Ascending aorta (tissue), 2 donors: ENCODE measurements at places on chromosomes 16 and 17.
A peak's percentile ranks its signal among the peaks of the same experiment; 100 is the strongest.

DNA sequence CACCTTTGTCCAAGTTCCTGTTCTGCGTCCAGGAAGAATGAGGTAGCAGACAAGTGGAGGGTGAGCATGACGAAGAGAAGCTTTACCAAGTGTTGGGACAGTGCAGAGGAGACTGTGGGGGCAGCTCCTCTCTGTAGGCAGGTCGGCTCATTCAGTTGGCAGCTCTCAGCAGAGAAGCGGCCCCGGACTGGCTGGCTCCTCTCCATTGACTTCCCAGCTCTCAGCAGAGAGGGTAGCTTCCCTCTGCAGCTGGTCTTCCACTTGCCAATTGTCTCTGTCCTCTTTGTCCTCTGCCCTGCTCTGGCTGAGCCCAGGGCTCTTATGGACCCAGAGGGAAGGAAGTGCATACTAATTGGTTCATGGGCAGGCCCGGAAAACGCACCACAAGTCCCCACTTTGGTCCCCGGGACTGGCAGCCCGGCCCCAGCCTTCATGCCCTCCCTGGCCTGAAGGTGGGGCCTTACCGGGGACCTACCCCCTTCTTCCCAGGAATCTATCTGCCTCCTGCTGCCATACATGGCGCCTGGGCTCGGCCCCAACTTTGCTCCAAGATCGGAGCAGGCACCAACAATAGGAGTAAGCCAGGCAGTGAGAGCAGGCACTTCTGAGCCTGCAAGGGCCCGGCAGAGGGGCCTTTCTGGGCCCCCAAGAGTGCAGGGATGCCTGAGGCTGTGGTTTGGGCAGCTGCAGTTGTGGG lies 10.1 kb downstream of the KCTD5 start:
- no peaks in the 10 kb centered on the region for H3K4me1 ChIP-seq
- DNase-seq: no peak
- no peak overlapping the region for H3K4me3 ChIP-seq
- H3K27ac ChIP-seq: no peak overlapping the region
- no peaks in the 10 kb centered on the region for H3K27me3 ChIP-seq
- H3K36me3 ChIP-seq: peaks cover 12% of the 10 kb centered on the region

DNA sequence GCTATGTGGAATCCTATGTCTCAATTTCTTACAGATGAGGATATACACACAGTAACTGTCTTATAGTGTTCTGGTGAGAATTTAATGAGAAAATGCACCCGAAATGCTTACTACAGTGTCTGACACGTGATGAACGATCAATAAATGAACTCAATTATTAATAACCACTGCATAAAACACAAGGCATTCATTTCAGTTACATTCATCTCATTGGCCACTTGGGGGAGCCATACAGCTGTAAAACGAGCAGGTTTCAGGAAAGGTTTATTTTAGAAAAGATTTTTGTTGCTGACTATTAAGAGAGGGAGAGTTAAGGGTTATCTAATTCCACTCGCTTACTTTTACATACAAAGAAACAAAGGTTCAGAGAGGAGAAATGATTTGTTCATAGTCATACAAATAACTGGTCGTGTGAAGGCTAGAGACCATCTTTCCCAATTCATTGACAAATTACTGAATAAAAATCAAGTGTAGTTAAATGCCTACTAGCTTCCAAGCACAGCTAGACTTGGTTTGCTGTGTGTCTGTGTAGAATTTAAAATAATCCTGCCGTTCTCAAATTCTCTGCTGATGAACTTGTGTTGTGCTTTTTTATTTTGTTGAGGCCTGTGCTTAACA lies 160.1 kb downstream of the MAP2K4 start:
- H3K27me3 ChIP-seq: no peaks in the 10 kb centered on the region
- no peaks in the 10 kb centered on the region for H3K36me3 ChIP-seq
- peak overlapping the region; percentile 28 for H3K4me3 ChIP-seq
- peaks cover 5% of the 10 kb centered on the region for H3K4me1 ChIP-seq

GRCh38 chr16:80731915-80732314 lies 72.5 kb downstream of the CDYL2 start:
- no peak overlapping the region for H3K27ac ChIP-seq
- no peak overlapping the region for H3K4me3 ChIP-seq
- no peaks in the 10 kb centered on the region for H3K36me3 ChIP-seq
- DNase-seq: no peak

- no peaks in the 10 kb centered on the region for H3K4me1 ChIP-seq
- no peak overlapping the region for H3K4me3 ChIP-seq
- H3K36me3 ChIP-seq: no peaks in the 10 kb centered on the region
- H3K27me3 ChIP-seq: no peaks in the 10 kb centered on the region
- no peak for DNase-seq
- H3K27ac ChIP-seq: no peak overlapping the region
Measured at GRCh38 chr16:35194681-35195080, 1735.3 kb downstream of the TP53TG3F start.

DNA sequence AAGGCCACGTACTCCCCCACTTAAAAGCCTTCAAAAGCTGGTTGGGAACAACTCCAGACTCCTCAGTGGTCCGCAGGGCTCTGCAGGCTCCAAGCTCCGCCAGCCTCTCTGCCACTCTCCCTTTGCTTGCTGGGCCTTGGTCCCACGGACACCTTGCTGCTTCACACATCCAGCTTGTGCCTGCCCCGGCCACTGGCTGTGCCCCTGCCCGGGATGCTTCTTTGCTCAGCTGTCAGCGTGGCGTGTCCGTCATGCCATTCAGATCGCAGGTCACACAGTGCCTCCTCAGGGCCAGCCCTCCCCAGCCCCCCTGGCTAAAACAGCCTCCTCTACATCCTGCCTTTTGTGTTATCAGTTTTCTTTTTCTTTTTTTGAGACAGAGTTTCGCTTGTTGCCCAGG lies 11.8 kb downstream of the ASPHD1 start:
- H3K4me1 ChIP-seq: no peaks in the 10 kb centered on the region
- DNase-seq: no peak
- no peaks in the 10 kb centered on the region for H3K36me3 ChIP-seq
- H3K27ac ChIP-seq: no peak overlapping the region
- no peaks in the 10 kb centered on the region for H3K27me3 ChIP-seq

DNA sequence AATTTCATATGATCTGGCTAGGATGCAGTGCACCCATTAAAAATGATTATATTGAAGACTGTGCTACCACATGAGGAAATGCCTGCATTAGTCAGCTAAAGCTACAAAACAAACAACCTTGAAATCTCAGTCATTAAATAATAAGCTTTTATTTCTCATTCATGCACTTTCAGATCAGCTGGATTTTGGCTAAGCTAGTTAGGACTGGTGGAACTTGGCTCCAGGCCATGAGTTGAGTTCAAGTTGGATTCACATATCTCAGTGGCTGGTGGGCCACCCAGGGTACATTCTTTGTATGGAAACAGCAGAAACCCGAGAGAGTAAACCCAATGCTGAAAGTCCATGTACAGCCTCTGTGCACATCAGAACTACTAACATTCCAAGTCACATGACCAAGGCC lies 6.4 kb upstream of the SLFN12L start:
- no peak overlapping the region for H3K4me3 ChIP-seq
- no peaks in the 10 kb centered on the region for H3K27me3 ChIP-seq
- H3K27ac ChIP-seq: no peak overlapping the region
- H3K36me3 ChIP-seq: no peaks in the 10 kb centered on the region
- no peak for DNase-seq

DNA sequence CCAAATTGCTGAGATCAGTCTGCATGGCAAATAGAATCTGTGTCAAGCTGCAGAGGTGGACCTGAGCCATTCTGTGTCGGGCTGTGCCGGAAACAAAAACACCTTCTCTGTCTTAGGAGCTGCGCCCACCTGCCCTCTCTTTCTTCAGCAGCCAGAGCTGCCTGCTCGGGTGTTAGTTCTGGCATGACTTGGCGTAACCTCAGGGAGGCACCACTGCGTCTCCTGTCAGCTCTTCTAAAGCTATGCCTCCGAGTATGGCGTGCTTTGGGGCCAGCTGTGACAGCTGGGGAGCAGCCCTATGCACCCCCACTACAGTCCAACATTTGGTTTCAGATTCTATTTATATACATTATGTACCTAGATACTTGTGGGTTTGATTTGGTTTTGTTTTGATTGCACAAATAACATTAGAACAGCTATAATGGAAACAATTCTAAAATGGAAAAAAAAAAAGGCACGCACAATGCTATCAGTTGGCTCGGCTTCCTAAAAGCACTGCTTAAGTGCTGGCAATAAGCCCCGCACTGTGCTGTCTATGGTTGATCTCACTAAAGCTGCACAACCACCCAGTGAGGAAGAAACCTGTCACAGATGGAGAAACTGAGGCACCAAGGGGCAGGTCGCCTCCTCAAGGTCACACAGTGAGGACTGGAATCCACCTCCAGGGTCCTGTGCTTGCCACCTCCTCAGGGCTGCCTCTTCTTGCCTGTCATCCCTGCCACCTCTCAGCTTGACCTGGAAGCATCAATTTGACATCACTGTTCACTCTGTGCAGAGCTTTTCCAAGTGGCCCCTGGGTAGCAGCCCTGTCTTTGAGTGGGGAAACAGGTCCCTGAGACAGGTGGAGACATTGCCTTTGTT lies 18.7 kb upstream of the ADGRG1 start:
- H3K27me3 ChIP-seq: no peaks in the 10 kb centered on the region
- DNase-seq: no peak
- no peak overlapping the region for H3K27ac ChIP-seq
- no peak overlapping the region for H3K4me3 ChIP-seq

DNA sequence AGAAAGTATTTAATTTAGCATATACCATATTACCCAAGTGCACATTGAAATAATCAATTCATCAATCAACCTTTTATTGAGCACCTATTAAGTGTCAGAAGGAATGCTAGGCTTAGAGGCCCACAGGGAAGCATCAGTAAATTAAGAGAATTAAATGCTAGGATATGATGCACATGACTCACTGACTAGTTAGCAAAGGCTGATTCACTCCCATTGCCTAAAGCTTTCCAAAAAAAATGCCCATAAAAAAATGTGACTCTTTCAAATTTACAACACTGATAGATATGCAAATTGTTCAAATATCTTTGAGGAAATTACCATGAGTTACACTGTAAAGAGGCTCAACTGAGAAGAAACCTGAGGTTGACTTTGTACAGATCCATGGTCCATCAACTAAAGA lies 883.3 kb downstream of the CDH11 start:
- no peaks in the 10 kb centered on the region for H3K27me3 ChIP-seq
- no peaks in the 10 kb centered on the region for H3K36me3 ChIP-seq
- H3K4me3 ChIP-seq: no peak overlapping the region

DNA sequence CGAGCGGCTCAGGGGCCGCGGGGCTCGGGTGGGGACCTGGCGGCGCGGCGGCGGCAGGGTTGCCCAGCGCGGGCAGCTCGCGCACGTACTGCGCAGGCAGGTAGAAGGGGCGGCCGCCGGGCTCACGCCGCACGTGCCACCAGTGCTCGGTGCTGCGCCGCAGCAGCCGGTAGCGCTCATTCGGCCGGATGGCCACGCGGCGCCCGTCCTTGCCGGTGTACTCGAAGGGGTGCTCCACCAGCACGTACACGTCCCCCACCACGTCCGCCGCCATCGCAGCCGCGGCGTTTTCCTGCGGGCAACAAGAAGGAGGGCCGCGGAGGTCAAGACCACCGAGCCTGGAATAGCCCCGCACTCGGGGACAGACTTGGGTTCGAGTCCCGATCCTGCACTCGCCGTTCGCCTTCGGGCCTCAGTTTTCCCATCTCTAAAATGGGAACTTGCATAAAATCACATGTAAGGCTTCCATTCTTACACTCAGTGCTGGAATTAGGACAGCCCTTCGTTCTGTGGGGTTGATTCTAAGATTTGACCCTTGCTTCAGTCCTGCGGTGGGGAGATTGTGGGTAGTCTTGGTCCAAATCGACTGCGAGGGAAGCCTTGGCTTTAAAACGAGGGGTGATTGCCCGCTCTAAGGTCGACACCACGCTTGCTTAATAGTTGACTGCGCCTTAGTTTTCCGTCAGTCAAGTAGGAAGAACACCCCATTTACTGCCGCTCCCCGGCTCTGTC lies 2.5 kb downstream of the ARHGAP27 start:
- no peaks in the 10 kb centered on the region for H3K36me3 ChIP-seq
- peak overlapping the region; percentile 59 for H3K4me3 ChIP-seq
- H3K27ac ChIP-seq: no peak overlapping the region
- DNase-seq: no peak
- peaks cover 25% of the 10 kb centered on the region for H3K4me1 ChIP-seq

DNA sequence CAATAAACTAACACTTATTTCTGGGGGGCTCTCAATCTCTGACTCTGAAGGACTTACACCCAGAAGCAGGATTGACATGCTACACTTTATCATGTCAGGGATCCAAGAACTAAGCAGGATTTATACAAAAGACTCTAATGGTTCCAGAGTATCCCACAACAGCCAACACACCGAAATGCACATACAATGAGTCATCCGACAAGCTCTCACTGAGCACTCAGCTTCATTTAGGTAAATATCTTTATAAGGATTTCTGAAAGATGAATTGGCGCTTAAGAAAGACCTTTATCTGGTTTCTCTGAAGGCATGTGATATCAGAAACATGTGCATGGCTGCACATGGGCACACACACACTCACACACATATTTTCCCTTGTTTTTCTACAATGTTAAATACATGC lies 77.2 kb downstream of the TOX3 start:
- H3K4me1 ChIP-seq: no peaks in the 10 kb centered on the region
- no peak overlapping the region for H3K4me3 ChIP-seq
